ENCODE measurements at places on chromosomes 12 and 14.

DNA sequence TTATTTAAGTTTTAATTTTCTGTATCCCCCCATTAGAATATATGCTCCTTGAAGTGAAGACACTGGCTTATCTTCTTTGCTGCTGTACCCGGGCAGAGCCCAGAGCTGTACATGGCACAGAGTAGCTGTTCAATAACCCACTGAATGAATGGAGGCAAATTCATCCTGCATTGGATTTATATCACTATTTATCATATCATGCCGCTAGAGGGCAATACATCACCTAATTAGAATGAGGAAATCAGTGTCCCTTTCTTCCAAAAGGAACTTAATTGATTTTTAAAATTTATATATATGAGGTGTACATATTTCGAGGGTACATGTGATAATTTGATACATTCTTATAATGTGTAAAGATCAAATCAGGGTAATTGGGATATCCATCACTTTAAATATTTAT is 89.2 kb upstream of the TMEM260 start:
- DNase-seq: no peak

DNA sequence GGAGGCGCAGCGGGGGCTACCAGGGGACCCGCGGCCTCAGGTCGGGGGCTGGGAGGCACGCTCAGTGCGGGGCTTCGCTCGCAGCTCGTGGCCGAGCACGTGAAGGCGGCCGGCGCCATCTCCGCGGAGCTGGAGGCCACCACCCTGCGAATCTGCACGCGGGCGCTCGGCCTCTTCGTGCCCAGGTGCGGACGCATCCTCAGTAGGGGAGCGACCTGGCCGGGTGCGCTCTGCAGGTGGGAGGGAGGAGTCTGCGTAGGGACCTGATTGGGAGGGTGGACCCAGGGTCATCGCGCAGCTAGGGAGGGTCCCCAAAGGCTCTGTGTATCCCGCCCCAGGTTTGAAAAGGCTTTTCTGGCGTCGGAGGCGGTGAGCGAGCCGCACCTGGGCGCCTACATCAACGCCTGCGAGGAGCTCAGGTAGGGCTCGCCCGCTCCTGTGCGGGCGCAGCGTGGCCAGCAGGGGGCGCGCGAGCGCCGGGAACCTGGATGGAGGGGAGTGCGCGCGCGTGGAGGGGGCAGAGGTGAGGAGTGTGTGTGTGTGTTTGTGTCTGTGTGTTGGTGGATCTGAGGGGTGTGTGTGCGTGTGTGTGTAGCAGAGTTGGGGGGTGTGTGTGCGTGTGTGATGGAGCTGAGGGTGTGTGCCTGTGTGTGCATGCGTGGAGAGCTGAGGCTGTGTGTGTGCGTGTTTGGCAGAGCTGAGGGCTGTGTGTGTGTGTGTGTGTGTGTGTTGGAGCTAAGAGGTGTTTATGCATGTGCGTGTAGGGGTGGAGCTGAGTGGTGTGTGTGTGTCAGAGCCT is 10.3 kb downstream of the EXOC3L4 start:
- no peak for DNase-seq

DNA sequence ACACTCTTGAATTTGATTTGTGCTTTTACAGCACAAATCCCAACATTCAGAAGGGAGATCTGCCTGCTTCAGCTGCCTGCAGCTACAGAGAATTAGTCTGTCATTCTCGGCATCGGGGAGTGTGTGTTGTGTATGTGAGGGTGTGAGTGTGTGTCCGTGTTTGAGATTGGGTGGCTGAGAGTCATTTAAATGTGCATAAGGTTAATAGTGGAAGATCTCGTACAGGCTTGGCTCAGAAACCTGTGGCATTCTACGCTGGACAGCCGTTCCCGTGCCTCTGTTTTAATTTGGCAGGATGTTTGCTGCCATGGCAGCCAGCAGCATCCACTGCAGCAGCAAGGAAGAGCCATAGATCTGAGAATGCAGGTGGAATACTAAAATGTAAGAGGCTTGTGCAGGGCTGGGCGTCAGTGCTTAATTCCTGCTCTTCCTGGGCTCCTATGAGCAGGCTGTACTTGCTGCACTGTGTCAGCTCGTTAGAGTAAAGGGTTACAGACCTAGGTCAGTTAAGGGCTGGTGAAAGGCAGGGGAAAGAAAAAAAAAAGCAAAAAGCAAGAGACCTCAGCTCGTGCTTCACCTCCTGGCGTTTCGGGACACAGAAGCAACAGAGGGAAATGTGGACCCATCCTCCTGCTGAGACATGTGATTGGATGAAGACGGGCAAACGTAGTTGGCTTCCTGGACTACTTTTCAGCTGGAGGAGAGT is 205.4 kb downstream of the NAV3 start:
- no peak for DNase-seq

DNA sequence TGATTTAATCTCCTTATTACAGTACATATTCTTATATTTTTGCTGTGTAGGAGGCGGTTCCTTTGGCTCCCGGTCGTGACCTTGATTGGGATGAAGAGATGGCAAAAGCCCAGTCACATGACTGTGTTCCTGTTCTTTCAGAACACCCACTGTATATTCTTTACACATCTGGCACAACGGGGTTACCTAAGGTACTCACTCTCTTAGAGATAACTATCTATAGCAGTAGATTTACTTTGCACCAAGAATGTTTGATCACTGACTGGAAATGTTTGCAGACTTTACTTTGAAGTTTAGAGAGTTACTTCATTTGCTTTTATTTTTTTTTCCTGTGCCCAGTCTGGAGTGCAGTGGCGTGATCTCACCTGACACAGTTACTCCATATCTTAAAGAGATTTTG is 65.2 kb downstream of the ACSS3 start:
- DNase-seq: no peak

DNA sequence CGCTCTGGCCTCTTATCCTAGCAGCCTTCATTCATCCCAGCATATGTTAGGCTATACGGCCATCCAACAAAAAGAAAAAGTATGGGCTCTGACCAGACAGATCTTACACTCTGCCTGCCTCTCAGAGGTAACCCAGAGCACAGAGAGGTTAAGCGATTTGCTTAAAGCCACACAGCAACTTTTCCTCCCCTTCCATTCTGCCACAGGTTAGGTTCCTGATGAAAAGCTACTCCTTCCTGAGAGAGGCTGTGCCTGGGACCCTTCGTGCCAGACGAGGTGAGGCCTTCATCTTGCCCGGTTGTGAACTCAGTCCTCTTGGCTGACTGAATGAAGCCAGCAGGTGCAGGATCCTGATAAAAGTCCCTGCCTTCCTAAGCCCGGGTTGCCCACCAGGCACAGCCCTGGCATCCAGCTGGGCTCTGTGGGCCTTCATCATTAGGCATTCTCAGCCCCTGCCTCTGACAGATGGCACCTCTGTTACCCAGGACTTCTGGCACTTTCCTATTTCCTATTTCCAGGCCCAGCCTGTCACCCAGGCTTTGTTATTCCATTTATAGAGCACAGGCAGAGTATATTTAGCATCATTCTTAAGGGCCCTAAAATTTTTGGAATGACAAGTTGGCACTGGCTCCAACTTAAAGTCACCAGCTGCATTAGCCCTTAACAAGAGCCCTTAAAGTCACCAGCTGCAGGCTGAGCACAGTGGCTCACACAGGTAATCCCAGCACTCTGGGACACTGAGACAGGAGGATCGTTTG is 12.8 kb downstream of the SOAT2 start:
- no peak for DNase-seq

GRCh38 chr14:91283666-91284065 is 39.2 kb upstream of the GPR68 start:
- DNase-seq: no peak

DNA sequence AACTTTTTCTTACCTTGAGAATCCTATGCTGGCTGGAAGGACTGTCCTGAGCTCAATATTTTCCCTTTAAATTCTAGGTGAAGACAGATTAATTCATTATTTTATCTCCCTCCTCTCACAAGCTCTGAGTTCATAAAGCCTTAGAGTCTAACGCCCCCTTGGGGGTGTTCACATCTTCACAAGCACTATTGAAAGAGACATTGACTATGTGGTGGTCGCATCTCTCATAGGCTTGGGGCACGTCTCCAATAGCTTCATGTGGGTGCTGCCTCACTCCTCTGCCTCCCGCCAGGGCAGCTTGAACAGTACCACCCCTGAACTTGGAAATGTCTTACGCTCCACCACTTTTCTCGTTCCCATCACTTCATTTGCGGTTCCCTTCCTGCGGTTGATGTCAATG is 106.2 kb downstream of the UNC79 start:
- no peak for DNase-seq

- peak; percentile 64 for DNase-seq
Observed at GRCh38 chr12:5511644-5512600, 80.0 kb downstream of the NTF3 start.

DNA sequence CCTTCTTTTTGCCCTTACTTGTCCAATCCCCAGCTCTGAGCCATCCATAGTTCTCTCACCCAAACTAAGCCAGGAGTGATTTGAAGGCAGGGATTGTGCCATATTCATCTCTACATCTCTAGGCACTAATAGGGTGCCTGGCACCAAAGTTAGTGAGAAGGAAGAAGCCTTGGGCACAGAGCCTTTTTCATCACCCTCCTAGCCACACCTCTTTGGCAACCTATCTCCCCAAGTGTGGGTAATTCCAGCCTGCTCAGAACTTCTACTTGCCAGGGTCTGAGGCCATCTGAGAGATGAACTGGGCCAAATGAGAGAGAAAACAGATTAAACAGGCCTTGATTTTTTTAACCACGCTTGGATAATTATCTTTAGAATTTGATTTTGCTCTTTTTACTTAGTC is 61.3 kb downstream of the PHLDA1 start:
- DNase-seq: no peak

GRCh38 chr12:56252649-56253048 is 5.5 kb downstream of the ANKRD52 start:
- DNase-seq: no peak

DNA sequence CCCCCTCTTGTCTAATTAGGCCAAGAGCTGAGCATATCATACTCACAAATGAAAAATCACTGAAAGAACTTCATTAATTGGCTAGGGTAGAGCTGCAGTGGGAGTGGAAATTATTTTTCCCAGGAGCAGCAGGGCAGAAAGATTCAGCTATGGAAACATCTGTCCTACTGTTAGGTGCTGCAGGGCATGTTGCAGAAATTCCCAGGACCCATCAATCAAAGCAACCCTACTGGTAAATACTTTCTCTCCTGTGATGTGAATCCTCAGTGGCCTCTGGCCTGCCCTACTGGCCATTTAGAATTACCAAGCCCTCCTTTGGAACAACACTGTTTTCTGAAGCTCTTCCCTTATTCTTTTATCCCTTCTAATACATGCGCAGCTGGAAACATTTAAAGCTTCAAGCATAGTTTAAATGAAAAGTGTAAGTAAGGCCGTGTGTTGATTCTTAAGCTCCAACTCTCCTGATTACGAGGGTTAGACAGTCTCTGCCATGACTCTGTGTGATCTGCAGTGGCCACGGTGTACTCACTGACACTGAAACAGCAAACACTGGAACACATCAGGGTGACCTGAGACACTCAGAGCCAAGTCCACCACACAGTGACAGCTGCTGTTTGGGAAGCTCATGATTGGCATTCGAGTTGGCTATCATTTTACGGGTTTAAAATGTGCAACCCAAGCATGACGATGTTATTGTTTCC is 62.6 kb upstream of the TMCC3 start:
- DNase-seq: no peak

GRCh38 chr14:68880581-68881105 is 87.8 kb upstream of the ZFP36L1 start:
- DNase-seq: no peak

DNA sequence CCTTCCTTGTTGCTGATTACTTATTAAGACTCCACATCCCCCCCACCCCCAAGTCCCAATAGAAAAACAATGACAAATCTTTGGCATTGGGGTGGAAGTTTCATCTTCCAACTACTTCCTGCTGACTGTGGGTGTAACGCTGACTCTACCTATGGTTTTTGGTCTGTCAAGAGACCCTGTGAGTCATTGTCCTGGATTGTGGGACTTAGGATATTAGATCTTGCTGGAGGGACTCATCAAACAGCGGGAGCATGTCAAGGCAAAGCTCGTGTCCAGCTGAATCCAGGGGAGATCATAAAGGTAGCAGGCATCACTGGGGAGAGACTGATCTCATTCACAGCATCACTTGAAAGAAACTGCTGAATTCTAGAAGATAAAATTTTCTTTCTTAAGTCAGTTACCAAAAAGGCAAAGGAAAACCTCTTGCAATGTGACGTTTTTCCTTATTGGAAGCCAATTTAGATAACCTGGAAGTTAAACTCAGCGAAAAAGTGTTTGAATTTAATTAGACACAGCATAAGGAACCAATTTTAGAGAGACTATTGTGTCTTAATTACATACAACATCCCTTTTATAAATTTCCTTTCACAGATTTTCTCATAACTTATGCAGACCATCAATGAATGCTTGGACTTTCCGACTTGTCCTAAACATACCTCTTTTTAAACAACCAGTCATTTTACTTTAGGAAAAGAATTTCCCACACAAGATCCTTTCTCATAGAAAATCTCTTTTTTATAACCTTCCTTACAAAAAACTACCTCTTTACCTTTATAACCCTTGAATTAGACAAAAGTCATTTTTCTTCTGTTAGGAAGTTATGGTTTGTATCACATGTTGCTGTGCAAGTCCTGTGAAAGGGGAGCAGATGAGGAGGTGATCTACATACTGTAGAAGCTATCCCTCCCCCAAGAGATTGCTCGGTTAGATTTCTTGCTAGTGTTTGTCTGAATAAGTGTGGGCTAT is 94.6 kb upstream of the SCAF11 start:
- no peak for DNase-seq

GRCh38 chr12:26630546-26631027 is 202.4 kb downstream of the ITPR2 start:
- DNase-seq: peak; percentile 71

DNA sequence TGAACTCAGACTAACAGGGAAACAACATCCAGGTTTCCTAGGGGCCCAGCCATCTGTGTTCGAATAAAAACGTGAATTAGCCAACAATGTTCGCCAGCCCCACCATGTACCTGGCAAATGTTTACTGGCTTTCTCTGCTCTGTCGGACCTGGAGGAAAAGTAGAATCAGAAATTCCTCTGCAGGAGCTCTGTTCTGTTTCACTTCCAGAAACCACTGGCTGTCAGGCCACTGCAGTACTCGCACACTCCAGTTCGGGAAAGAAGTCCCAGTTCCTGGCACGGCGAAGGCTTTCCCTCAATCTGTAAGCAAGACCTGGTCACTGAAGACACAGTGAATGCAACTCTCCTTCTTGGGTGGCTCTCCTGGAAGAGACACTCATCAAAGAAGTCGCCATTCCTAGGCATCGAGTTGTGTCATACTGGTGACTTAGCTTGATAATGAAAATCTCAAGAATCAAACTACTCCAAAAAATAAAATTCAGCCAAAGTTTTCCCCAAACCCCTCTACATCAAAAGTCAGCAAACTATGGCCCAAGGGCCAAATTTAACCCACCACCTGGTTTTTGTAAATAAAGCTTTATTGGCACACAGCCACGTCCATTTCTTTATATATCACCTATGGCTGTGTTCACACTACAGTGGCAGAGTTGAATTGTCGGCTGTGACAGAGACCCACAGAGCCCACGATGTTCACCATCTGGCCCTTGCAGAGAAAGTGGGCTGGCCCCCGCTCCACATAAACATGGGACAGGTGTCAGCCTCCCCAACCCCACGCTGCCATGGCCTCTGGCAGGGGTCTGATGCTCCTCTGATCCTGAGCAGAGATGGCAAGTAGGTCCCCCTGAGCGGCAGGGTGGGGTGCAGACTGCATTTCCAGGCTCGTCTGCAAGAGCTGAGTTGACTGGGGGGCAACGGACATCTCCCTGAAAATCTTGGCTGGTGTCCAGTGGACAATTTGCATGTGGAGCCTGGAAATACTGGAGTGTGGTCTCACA is 189.2 kb upstream of the DIO3 start:
- peak; percentile 84 for DNase-seq
